Lower leg skin (tissue), 4 donors: ENCODE measurements at places on chromosomes 6 and 20. TPM values are rescaled to one million over a fixed set of nuclear protein-coding genes. Genes with fewer than 3 reads are reported as not detected.

DNA sequence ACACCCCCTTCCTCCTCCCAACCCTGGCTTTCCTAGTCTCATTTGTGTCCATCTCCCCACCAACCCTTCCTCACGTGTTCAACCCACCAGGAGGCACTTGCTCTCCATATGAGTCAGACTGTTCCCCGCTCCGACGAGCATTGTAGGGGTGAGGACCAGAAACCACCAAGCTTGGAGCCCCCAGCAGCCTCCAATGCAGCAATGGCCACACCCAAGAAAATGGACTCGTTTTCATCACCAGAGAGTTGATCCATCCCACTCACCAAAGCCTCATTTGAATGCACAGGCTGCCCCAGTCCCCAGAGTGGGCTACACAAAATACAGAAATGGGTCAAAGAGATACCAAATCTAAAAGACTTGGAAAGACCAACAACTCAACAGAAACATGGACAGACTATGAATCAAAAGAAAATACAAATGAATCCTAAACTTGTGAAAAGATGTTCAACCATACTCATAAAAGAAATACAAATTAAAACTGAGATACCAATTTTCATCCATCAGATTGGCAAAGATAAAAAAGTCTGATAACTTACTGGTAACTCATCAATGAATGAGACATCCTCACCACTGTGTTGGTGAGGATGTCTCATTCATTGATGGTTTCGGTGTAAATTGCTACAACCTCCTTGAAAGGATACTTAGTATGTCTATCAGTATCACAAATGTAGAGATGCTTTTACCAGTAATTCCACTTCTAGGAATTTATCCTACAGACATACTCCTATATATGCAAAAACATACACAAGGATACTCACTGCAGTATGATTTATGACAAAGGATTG, 68.1 kb downstream of the TRERF1 start:
- DNase-seq = no peak

DNA sequence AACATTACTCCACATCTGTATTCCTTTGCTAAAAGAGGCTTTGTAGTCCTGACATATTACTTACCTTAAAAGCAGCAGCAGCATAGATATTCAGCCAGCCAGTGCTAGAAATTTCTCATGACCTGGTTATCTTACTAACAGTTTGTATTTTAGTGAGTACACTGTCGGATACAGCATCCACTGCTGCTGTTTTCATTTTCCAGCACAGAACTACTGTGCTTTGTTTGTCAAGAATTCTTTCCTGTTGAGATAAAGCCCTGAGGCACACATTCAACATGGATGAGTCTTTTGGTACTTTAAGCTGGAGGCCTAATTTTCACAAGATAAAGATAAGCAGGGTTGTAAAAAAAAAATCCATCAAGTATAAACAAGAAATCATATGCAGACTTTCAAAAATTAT, 311.2 kb upstream of the OPRM1 start:
- DNase-seq = no peak

The GPLD1 gene
- total RNA-seq = 43.0 TPM

DNA sequence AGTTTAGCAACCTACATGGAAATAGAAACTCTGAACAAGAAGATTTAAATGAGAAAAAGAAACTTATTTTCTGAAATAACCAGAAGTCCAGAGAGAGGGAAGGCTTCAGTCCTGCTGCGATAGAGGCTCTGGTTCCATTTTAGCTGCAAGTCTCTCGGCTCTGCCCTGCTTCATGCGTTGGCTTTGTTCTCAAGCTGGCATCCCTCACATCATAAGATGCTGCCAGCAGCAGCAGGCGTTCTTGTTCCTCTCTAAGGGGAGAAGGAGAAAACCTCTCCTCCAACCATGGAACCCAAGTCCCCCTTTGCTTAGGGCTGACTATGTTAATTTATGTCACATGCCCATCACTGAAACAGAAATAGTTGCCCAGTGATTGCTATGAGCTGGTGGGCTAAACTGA, 46.4 kb upstream of the PMEPA1 start:
- no peak for DNase-seq

GRCh38 chr6:88666901-88667300, 296.5 kb downstream of the RNGTT start:
- no peak for DNase-seq

DNA sequence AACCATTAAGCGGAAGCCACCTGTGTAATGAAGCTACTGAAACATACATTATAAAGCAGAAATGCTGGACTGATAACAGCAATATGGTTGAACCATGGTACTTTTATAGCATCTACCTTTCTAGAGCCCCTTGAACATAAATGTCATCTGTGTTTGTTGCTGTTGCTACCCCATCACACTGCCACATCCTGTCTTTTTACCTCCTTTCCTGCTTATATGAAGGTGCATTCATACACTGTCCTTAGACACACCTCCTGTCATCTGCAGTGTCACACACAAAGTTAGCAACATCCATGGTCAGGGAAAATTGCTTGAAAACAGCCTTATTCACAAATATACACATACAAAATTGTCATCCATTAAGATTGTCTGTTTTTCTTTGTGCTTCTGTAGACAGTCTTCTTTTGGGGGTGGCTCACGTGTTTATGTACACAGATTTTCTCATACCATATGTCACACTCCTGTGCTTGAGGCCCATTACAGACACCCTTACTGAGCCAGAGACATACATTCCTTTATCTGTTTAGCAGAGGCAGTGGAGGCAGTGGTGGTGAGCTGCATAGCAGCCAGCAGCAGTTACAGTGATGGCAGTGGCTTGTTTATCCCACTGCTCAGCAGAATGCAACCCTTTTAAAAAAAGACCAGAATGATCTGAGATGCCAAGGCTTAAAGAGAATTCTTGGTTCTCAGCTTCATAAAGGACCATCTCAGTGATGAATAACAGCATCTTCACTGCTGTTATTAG, 25.9 kb downstream of the C6orf62 start:
- no peak for DNase-seq

GRCh38 chr6:166036316-166037095, 131.1 kb downstream of the TBXT start:
- DNase-seq = no peak

DNA sequence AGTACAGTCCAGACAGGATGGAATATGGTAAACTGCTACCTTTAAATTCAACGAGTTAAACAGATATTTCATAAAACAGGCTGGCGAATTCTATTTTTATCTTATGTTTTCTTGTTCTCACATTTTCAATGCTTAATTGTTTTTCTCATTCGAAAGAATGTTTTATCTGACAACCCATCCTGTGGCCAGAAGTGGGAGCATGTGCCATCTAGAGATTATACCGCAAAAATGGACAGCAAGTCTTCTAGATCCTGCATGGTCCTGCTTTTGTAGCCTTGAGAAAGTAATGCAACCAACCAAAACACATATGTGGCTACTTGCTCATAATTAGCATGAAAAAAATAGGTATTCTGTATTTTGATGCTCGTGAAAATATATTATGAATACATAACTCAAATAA, 30.7 kb downstream of the TUBB2B start:
- no peak for DNase-seq

DNA sequence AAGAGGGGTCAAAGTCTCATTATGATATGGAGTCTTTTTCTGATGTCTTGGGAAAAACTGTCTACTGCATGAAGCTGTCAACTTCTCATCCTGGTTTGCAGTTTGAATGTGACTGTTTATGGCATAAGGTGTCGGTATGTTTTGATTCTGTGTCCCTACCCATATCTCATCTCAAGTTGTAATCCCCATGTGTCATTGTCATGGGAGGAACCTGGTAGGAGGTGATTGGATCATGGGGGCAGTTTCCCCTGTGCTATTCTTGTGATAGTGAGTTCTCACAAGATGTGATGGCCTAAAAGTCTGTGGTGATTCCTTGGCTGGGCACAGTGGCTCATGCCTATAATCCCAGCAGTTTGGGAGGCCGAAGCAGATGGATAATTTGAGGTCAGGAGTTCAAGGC, 47.6 kb downstream of the MRAP2 start:
- no peak for DNase-seq

- no peak for DNase-seq
Measured at GRCh38 chr20:19241440-19241839, 29.0 kb downstream of the SLC24A3 start.

DNA sequence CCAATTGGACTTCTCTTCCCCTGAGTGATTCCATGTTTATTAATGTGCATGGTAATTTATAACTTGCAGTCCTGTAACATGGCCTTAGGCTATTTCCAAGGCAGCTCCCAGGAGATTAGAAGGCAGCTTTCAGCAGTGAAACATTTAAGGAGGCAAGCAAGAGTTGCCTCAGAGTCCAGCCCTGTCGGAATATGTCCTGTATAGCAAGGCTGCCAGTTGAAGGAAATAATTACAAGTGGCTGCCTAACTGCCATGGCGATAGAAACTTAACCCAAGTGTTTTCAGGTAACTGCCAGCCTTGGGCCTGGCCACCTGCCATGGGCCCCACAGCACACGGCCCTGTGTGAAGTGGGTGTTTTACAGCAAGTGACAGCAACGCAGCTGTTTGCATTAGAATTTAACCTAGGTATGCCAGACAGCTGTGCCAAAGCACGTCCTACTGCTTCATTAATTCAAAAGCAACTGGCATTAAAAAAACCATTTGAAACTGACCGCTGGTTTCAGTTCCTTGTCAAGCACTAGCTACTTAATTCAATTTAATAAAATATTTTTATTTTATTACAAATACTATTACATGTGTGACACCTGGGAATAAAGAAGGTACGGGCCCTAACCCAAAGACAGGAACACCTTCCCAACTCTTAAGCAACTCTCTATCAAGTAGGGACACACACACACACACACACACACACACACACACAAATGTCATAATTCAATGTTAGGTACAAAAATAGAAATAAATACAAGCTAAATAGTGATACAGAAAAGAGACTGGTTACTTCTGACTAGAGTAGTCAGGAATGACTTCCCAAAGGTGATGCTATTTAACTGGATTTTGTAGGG, 151.8 kb upstream of the HEY2 start:
- no peak for DNase-seq

The LY6G6F gene
- not detected for total RNA-seq

DNA sequence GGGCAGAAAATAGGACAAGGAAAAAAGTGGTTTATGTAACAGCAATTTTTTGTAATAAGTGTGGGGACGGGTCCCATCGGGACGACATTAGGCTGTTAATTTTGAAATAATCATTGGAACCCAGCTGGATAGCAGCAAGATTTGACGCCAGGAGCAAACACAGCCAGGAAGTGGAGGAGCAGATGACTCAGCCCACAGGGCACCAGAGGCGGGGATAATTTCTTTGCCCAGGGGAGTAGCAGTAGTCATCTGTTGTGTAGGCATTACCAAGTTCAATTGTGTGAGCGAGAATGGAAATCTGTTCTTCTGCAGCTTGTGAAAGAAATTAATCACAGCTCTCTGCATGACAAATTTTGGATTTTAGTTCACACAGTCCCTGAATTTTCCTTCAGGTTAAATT, 22.6 kb upstream of the RIN2 start:
- peak; percentile 95 for DNase-seq

DNA sequence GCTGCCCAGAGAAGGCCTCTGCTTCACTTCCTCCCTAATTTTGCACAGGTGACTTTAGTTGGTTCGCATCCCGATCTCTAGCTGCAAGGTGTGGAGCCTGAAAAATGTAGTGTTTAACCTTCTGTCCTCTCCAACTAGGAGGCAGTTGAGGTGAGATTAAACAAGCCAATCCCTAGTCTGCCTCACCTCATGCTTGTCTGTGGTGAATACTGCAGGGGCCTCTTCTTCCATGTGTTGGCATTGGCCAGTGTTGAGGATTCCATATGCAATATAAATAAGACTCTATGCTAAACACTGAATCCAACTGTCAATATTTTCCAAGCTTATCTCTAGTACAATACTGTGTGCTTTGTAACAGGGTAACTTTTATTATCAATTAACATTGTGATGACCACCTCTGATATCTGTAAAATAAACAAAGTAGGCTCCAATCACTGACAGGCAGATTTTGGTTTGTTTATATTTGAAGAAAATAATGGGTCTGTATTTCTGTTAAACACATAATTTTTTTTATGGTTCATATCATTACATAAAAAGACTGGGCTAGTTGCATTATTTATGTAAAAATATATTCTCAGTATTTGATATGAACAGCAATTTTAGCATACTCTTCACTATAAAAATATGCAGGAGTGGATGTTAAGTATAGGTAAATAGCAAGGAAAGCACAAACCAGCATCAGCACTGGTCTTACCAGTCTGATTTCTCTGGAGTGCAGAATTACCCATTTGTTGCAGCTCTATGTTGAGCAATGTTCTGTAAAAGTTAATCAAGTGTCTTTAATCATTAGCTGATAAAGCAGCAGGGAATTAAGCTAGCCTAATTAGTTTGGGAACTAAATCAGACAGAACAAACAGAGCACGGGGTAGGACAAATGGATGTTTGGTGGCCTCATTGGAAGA, 74.0 kb downstream of the ANKRD6 start:
- no peak for DNase-seq

GRCh38 chr20:24406750-24407149, 62.7 kb upstream of the SYNDIG1 start:
- no peak for DNase-seq

DNA sequence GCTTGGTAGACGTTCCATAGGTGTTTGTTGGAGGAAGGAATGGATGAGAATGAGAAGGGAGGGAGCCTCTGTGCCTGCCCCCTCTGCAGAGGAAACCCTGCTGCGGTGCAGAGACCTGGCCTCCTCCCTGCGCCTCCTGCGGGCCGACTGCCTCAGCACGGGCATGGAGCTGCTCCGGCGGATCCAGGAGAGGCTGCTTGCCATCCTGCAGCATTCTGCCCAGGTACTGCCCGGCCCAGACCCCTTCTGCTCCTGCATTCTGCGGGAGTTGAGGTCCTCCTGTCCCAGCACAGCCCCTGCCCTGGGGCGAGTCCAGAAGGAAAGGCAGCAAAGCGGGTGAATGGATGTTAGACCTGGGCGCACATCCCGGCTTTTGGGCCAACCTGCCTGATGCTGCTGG, 6.1 kb downstream of the DNPH1 start:
- no peak for DNase-seq

The MACROD2 gene
- total RNA-seq = 10.0 TPM

GRCh38 chr20:50911716-50912115, 19.5 kb downstream of the ADNP start:
- no peak for DNase-seq

GRCh38 chr6:52616059-52616690, 39.3 kb upstream of the TRAM2 start:
- no peak for DNase-seq

DNA sequence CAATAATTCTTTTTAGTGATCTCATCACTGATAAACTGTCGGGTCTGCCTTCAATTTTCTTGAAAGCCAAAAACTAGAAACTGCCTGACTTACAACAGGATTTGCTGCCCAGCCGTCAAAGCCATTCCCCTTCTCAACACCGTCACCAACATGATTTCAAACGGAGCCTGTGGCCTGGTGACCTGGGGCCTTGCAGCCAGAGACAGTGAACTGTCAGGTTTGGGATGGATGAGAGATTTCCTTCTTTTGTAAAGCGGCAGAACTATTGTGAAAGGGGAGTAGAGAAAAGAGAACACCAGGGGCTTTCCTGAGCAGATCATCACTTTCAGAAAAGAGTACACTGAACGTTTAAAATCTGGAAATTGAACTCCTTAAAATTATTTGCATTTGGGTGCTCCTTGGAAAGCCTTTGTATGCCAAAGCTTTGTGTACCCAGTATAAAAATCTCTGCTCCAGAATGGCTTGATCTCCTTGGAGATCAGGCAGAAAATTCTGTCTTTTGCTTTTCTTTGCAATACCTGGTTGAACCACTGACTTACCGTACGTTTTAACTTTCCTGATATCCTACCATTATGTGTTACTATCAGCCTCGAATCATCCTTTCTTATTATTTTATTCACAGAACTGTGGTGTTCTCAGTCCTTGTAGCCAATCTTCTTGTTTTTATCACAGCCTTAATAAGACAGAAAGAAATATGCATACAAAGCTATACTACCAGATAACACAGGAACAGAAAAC, 125.2 kb downstream of the PACRG start:
- DNase-seq = no peak

- DNase-seq = no peak
Measured at GRCh38 chr6:116208056-116208785, 45.7 kb downstream of the TSPYL4 start.

The BANF2 gene
- total RNA-seq = not detected
